ENCODE measurements at places on chromosomes 2 and 18. TPM values are rescaled to one million over a fixed set of nuclear protein-coding genes. Genes with fewer than 3 reads are reported as not detected.

POTEJ gene
- total RNA-seq, result 0.04 TPM

ANKRD30B gene
- total RNA-seq, result under 0.01 TPM

GRCh38 chr18:79022603-79023002 lies 43.0 kb downstream of the SALL3 start:
- H3K27ac ChIP-seq, result no peak overlapping the region
- no peaks in the 10 kb centered on the region for H3K27me3 ChIP-seq
- no peak for DNase-seq
- H3K4me1 ChIP-seq, result no peaks in the 10 kb centered on the region

DNA sequence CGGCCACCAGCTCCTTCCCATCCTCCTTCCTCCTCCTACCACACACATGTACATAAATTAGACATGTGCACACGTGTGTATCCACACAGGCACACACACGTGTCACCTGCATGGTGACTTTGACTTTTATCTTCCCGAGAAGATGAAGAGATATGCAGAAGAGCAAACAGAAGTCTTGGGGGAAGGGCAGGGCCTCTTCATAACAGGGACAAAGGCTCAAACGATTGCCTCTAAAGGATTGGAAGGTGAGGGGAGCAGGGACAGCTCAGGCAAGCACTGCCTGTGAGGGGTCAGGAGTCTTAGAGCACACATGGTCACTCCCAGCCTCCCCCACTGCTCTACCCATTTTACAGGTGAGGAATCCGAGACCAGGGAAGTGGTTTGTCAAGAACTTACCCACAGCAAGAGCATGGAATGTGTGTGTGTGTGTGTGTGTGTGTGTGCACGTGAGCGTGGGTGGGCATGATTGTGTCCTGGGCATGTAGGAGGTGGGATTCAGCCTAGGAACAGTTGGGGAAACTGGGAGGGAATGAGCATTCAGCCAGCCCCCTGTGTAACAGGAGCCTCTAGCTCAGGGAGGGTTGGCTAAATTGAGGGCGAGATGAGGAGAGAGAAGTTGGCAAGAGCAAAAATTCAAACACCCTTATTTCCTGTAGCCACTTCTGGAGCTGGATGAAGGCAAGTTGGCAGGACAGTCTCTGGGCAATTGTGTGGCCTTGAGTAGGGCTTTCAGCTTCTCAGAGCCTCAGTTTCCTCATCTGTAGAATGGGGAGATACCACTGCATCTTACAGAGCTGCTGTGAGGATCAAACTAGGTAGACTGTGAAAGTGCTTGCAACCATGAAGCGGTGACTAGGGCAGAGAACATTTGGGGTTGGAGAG lies 24.2 kb downstream of the CIB4 start:
- no peaks in the 10 kb centered on the region for H3K36me3 ChIP-seq
- DNase-seq, result no peak
- H3K27ac ChIP-seq, result no peak overlapping the region
- peaks cover 37% of the 10 kb centered on the region for H3K4me1 ChIP-seq
- H3K27me3 ChIP-seq, result peaks cover 43% of the 10 kb centered on the region

TEKT4 gene
- not detected for total RNA-seq

DNA sequence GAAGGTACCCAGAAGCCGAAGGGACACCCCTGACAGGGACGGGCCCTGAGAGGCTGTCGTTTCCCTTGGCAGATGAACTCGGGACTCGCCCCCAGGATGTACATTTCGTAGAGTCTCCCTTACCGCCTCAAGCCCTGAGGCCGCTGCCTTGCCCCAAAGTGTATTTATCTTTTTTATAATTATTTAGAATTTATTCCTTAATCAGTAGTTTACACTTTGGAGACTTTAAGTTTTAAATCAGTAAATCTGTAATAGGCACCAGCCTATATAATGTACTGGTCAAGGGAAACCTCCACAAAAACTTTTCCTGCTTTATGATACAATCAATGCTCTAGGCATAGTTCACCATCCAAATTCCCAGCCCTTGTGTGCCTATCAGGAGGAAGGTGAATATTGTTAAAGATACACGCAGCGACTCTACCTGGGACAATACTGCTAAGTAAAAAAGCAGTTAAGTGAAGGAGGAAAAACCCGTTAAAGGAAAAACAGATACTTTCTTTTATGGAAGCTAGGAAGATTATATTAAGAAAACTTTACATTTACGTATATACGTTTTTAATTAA lies 848 bp downstream of the VRK2 start:
- H3K4me1 ChIP-seq, result peaks cover 4% of the 10 kb centered on the region
- peak overlapping the region; percentile 94 for H3K27ac ChIP-seq
- no peaks in the 10 kb centered on the region for H3K27me3 ChIP-seq
- no peak for DNase-seq

DNA sequence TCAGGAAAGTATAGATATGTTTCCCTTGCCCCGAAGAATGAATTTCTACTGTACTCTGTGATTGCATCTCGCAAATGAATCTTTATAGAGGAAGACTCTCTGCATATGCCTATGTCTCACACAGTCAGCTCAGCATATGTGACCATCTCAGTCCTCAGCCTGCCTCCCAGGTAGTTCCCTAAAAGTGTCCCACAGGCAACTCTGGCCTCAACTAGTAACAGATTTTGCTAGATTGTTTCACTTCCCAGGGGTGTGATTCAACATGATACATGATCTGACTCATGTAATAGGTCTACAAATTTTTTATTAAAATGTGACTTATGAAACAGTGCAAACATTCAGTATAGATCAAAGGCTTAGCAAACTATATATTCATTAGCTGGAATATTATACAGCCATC lies 296.6 kb upstream of the CRIM1 start:
- peak; percentile 9 for DNase-seq
- no peaks in the 10 kb centered on the region for H3K4me1 ChIP-seq
- H3K27me3 ChIP-seq, result no peaks in the 10 kb centered on the region
- H3K36me3 ChIP-seq, result no peaks in the 10 kb centered on the region
- no peak overlapping the region for H3K27ac ChIP-seq

LIMS3 gene
- 2.1 TPM for total RNA-seq

PXDN gene
- 95.4 TPM for total RNA-seq

MAPK4 gene
- 4.7 TPM for total RNA-seq

GPC1 gene
- 21.1 TPM for total RNA-seq

GRCh38 chr2:8543383-8544170 lies 138.3 kb upstream of the ID2 start:
- H3K27me3 ChIP-seq, result no peaks in the 10 kb centered on the region
- DNase-seq, result peak; percentile 72
- peak overlapping the region; percentile 64 for H3K27ac ChIP-seq
- peaks cover 65% of the 10 kb centered on the region for H3K4me1 ChIP-seq
- no peaks in the 10 kb centered on the region for H3K36me3 ChIP-seq

DNA sequence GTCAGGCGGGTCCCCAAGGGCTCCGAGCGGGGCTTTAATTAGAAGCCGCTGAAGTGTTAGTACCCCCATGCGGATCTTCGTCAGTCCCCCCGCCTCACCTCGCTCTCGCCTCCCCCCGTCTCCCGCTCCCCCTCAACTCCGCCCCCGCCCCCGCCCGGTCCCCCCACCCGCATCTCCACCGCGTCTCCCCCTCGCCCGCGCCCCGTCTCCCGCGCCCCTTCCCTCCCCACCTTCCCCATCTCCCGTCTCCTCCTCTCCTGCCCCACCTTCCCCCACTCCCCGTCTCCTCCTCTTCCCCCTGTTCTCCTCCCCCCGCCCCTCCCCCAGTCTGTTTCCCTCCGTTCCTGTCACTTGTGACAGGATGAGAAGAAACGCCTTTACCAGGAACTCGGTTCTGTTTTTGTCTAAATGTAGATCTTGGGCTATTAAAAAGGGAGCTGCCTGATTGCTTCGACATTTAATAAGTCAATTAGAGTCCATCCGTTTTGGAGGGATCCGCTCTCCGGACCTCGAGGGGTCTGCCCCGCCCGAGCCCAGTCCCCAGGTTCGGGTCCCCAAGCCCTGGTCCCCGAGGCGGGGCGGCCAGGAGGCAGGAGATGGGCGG lies 969 bp upstream of the ALKAL2 start:
- H3K36me3 ChIP-seq, result peaks cover 5% of the 10 kb centered on the region
- peaks cover 35% of the 10 kb centered on the region for H3K27me3 ChIP-seq
- H3K4me3 ChIP-seq, result peak overlapping the region; percentile 50
- H3K4me1 ChIP-seq, result peaks cover 13% of the 10 kb centered on the region
- DNase-seq, result peak; percentile 25
